ENCODE measurements at places on chromosomes 5 and 9.

GRCh38 chr9:94148419-94148818 lies 64.2 kb downstream of the PTPDC1 start:
- DNase-seq = no peak

DNA sequence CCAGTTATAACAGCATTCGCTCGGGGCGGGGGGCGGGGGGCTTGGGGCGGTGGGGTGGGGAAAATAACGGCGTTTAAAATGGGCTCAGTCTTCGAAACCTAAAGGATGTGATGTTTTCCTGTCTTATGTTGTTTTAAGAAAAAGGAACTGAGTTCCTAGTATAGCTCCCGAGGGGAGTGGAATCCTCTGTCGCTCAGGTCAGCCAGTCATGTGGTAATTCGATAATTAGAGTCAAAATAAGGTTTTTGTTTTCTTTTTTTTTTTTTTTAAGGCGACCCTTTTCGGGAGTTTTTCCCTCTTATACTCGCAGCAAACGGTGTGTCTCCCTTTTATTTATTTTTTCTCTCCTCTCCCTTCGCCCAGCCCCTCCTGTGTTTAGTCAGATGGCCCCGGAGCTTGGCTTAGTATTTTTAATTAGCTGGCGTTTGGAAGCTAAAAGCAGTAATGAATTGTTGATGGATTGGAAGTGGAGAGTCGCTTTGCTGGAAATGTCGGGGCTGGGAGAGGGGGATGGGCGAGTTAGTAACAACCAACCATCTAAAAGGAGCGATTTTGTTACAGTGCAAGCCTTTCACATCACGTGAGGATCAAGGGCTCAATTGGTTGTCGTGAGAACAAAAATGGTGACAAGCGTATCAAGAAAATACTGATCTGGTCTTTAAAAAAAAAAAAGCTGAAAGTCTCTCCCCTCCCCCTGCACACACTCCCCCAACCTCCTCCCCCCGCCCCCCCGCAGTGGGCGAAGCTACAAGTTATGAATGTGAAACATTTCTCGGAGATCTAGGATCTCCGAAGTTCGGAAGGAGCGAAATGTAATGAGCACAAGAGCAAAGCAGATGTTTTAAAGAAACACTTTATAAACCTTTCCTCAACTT lies 714 bp upstream of the ZNF608 start:
- peak; percentile 93 for DNase-seq

DNA sequence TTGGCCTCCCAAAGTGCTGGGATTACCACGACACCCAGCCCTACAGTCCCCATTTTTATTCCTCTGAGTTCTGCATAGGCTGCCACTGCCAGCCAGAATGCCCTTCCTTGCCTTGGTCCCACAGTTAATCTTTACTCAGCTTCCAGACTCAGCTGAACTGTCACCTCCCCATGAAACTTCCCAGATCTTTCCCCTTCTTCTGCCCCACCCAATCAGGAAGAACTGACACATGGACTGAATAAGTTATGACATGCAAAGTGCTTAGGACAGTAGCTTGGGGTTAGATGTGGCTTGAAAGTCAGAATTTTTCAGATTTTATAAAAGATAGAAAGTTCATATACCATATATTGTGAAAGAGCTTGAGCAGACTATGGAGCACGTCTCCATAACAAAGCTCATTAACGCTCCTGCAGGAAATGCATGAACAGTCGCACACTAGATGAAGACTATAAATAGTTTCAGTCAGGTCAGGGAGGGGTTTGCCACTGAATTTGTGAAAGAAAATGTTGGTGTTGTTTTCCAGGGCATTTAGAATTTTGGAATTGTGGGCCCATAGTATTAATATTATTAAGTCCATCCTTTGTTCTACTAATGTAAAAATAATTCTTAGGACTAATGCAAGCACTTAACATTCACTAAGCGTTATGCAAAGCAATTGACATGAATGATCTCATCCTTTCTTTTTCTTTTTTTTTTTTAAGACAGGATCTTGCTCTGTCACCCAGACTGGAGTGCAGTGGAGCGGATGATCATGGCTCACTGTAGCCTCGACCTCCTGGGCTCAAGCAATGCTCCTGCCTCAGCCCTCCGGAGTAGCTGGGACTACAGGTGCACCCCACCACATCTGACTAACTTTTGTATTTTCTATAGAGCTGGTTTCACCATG lies 36.1 kb upstream of the DENND1A start:
- no peak for DNase-seq

DNA sequence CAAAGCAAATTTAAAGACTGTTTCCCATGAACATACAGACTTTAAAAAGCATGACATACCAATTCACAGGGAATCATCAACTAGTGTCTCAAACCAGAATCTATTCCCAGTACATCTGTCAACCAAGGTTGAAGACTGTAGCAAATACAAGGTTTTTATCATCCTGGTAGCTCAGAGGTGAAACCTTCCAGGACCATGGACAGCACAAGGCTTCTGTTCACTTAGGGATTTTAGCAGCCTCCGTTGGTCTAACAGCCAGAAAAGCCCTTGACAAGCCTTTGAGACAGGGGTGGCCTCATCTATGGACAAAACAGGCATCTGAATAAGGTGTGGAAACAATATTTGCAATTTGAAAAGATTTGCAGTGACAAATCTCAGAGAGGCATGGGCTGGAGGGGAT lies 119.0 kb downstream of the TRIM32 start:
- DNase-seq = peak; percentile 26

DNA sequence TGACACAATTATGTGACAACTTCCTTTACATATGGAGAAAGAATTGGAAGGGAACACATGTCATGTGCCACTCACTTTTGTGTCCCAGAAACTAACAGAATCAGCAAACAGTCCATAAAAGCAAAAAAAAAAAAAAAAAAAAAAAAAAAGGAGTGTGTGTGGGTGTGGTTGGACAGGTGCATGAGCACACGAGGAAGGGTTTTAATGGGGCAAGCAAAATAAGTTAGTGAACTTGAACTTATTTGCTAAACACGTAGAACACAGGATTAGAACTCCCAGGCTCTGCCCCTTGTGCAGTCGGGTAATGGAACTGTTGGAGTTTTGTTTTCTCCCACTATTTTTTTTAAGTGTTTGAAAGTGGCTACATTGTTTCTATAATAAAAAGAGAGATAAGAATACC lies 74.8 kb upstream of the PJA2 start:
- no peak for DNase-seq

- DNase-seq = peak; percentile 68
These were observed 53.3 kb downstream of the NREP start for GRCh38 chr5:111703662-111704061.

- peak; percentile 56 for DNase-seq
These were observed 48.8 kb downstream of the KCNIP1 start for GRCh38 chr5:170552621-170553115.

GRCh38 chr9:76451234-76451633 lies 7.7 kb upstream of the GCNT1 start:
- no peak for DNase-seq

GRCh38 chr5:50420343-50420935 lies 20.6 kb downstream of the EMB start:
- DNase-seq = no peak

DNA sequence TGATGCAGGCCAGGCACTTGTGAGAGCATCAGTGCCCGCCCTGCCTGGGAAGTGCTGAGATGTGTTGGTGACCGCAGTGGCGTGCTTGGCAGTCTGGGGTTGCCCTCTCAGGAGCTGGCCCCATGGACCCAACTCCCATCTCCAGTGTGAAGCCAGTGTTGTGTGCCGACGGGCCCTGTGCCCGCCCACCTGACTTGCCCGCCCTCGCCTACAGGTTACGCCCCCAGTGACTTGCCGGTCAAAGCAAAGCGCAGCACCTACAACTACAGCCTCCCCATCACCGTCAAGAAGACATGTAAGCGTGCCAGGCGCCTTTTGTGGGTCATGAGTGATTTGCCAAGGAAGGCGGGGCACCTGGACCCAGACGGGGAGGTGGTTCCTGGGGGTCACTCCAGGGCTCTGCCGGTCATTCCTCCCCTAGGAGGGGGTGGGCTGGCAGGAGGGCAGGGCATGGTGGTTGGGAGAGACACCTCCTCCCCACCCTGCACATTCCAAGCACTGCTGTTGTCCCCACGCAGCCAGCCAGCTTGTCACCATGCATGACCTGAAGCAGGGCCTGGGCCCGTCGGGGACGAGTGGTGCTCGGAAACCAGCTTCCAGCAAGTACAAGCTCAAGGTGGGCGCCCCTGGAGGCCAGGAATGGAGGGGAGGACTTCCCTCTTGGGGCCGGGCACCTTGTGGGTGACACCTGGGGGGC lies 7.4 kb upstream of the CEL start:
- DNase-seq = no peak

DNA sequence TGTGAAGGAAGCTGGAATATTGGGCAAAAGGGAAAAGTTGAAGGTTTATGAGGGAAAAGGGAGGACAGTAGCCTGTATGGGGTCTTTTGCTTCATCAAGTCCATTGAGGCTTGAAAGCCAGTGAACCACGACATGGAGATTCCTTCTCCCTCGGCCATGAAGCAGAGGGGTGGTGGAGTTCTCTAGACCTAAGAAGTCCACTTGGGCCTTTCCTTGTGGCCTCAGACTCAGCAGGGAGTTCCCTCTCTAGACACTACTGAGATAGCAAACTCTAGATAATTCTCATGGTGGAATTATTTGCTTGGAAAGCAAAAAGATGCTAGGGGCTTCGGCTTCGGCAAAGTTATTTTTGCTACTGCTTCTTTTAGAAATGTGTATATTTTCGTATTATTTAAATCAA lies 78.5 kb downstream of the FOXD1 start:
- DNase-seq = no peak
